ENCODE measurements at places on chromosomes 1 and 21. TPM values are rescaled to one million over a fixed set of nuclear protein-coding genes. Genes with fewer than 3 reads are reported as not detected.

AGT gene
- total RNA-seq = not detected

TMEM269 gene
- 0.49 TPM for total RNA-seq

IL24 gene
- total RNA-seq = not detected

MTARC2 gene
- not detected for total RNA-seq

SPRR4 gene
- not detected for total RNA-seq

RIPPLY3 gene
- total RNA-seq = not detected

PYCR2 gene
- total RNA-seq = 132 TPM

RABGGTB gene
- 133 TPM for total RNA-seq

LY9 gene
- 156 TPM for total RNA-seq

ELF3 gene
- 2.0 TPM for total RNA-seq

BOLA1 gene
- 21.6 TPM for total RNA-seq

PARK7 gene
- 110 TPM for total RNA-seq

CMPK1 gene
- 116 TPM for total RNA-seq

LCE6A gene
- total RNA-seq = not detected

- DNase-seq = no peak
These were observed 153.7 kb downstream of the PDE4B start for GRCh38 chr1:65946376-65946775.

- DNase-seq = no peak
These were observed 283.4 kb downstream of the PRDM2 start for GRCh38 chr1:13983393-13983792.

GRCh38 chr1:43705982-43706597 lies 1.2 kb upstream of the ST3GAL3 start:
- DNase-seq = no peak

DNA sequence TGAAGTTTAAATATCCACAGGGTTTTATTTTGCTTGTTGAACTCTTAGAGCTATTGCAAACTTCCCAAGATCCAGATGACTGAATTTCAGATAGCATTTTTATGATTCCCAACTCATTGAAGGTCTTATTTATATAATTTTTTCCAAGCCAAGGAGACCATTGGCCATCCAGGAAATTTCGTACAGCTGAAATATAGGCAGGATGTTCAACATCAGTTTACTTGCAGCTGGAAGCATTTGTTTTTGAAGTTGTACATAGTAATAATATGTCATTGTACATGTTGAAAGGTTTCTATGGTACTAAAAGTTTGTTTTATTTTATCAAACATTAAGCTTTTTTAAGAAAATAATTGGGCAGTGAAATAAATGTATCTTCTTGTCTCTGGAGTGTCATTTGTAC lies 32.8 kb upstream of the DDR2 start:
- DNase-seq = no peak

- no peak for DNase-seq
These were observed 9.4 kb upstream of the TLR5 start for GRCh38 chr1:223152399-223152798.

DNA sequence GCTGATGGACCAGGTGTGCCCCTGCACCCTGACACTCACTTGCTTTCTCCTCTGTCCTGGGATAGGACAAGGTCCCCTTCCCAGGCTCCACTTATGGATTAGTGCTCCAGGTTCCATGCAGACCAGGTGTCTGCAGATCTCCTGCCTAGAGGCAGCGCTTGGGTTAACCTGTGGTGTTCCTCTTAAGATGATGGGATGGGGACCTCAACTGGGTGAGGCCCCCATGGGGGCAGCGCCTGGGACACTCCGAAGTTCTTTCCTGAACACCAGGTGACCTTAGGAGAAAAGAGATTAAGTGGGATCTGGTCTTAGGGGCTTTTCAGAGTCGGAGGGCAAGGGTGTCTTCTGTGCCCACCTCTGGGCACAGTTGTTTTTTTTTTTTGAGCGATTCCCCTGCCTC lies 21.2 kb downstream of the TNNT2 start:
- no peak for DNase-seq

- DNase-seq = no peak
These were observed 21.5 kb downstream of the VANGL2 start for GRCh38 chr1:160421881-160422280.

- DNase-seq = no peak
These were observed 65.2 kb downstream of the OLFML2B start for GRCh38 chr1:161958425-161958824.

DNA sequence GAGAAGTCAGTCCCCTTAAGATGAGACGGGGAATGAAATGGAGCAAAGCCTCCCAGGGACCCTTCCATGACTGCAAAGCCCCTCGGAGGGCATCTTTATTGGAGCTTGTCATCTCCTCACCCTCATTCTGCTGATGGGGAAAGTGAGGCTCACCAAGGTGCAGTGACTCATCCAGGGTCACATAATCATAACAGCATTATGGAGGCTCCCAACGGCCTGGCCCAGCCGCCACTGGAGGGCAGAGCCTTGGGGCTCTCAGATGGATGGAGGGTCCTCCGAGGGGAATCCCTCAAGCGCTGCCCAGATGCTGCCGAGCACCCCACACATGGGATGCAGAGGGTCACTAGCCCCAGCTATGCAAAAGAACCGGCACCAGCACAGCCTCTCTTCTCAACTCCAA lies 18.9 kb downstream of the IFFO2 start:
- no peak for DNase-seq

DNA sequence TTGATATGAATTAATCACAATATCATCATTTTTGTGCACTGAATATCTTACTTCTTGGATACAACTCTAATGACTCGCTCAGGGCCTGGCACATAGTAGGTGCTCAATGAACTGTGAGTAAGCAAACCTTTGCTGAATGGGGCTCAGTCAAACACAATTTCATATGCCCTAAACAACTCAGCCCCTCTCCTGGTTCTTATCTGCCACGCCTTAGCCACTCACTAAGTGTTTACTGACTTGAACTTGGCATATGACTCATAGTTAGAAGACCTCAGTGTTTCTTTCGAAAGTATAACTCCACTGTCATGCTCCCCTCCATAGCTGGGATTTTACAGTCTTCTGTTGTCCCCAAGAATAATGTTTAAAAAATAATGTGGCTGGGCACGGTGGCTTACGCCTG lies 4.8 kb upstream of the IFNLR1 start:
- no peak for DNase-seq

- no peak for DNase-seq
These were observed 133.6 kb downstream of the EIF4G3 start for GRCh38 chr1:21042929-21043605.

GRCh38 chr1:114723915-114724314 lies 7.3 kb upstream of the NRAS start:
- DNase-seq = no peak

- DNase-seq = no peak
These were observed 26.3 kb downstream of the AGRN start for GRCh38 chr1:1046243-1046642.

DNA sequence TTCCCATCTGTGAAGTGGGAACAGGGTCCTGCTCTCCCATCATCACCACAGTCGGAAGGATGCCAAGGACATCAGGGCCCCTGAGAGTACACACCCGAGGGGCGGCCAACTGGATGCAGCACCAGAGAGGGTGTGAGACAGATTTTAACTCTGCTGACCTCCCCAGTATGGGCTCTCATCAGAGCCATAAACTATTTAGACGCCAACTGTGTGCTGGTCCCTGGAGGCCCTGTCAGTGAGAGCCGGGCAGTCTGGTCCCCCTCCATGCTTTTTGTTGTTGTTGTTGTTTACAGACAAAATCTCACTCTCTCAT lies 1.7 kb downstream of the FGR start:
- no peak for DNase-seq

- DNase-seq = no peak
These were observed 636.7 kb downstream of the PLA2G4A start for GRCh38 chr1:187465441-187465840.

GRCh38 chr1:201396861-201397464 lies 2.2 kb downstream of the LAD1 start:
- no peak for DNase-seq

- no peak for DNase-seq
These were observed 17.3 kb downstream of the ZMYM6 start for GRCh38 chr1:35014486-35014885.

DNA sequence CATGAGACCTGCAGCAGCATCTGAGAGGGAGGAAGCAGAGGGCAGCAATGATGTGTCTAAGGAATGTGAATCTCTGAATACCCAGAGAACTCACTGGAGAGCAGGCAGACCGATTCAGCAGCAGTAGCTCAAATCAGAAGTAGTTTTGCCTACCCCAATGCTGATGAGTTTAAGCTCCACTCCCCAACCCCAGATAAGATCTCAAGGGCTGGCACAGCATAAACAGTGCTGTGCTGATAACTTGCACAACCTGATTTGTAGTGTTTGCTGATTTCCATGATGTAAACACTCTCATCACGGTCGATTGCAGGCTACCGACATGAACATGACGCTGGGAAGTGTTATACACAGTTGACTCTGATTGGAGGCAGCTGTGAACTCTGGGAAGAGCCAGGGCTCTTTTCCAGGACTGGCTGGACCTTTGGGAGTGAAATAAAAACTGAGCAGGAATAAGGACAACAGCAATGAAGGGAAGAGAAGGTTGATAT lies 11.2 kb upstream of the HMGCS2 start:
- DNase-seq = no peak

GRCh38 chr1:207103892-207104373 lies at the start of gene C4BPA:
Gene C4BPA, plus strand, starts transcription at chr1:207104233. Its CDS starts 8,793 bp downstream, at chr1:207113026.
- DNase-seq = no peak

- no peak for DNase-seq
These were observed 391 bp downstream of the IFT25 start for GRCh38 chr1:53945183-53945432.

GRCh38 chr1:204201348-204202040 lies 5.2 kb upstream of the KISS1 start:
- no peak for DNase-seq

- no peak for DNase-seq
These were observed 78.7 kb downstream of the SSBP3 start for GRCh38 chr1:54327386-54328065.

DNA sequence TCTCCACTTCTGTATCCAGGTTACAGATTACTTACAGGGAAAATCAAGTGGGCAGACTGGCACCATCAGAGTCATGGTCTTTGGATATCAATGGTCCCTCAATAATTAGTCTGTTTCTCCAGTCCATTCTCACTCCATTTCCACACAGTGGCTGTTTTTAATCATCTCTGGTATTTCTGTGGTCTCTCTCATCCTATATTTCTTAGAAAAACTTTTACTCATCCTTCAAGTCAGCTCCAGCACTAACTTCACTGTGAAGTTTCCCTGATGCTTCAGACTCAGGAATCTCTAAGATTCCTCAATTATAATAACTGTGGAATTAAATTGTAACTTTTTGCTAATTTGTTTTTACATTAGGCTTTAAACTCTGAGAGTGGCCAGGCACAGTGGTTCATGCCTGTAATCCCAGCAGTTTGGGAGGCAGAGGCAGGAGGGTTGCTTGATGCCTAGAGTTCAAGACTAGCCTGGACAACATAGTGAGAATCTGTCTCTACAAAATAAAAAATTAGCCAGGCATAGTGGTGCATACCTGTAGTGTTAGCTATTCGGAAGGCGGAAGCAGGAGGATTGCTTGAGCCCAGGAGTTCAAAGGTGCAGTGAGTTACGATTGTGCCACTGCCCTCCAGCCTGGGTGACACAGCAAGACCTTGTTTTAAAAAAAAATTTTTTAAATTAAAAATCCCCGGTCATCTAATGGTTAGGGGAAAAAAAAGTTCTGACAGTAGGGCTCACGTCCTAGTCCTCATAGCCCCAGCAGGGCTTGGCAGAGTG lies 10.6 kb downstream of the CD160 start:
- DNase-seq = no peak

DNA sequence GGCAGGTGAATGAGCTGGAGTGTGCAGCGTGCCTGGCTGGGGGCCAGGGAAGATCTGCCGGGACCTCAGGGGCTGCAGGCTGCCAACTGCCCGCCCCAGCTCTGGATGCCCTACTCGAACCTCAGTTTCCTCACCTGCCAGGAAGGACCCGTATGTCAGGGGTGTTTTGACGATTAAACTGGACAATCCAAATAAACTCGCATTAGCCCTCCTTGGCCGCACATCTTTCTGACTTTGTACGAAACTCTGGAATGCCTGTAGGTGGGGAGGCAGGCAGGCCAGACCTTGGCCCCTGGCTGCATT lies 8.3 kb upstream of the ZNF669 start:
- DNase-seq = no peak

DNA sequence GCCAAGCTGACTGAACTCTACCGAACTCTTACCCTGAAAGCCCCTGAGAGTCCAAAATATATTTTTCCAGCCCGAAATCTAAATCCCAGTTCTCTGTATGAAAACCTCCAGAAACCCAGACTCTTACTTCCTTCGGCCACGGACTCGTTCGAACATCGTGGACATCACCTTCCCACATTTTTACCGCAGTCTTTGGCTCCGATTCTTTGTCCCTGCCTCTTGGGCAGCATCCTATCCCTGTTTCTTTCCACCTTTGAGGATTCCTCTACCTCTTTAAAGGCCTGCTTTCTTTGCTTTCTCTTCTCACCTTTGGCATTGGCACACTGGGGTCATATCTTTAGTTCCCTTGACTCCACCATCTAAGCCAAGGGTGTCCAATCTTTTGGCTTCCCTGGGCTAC lies 932 bp upstream of the USP24 start:
- DNase-seq = peak; percentile 35

DNA sequence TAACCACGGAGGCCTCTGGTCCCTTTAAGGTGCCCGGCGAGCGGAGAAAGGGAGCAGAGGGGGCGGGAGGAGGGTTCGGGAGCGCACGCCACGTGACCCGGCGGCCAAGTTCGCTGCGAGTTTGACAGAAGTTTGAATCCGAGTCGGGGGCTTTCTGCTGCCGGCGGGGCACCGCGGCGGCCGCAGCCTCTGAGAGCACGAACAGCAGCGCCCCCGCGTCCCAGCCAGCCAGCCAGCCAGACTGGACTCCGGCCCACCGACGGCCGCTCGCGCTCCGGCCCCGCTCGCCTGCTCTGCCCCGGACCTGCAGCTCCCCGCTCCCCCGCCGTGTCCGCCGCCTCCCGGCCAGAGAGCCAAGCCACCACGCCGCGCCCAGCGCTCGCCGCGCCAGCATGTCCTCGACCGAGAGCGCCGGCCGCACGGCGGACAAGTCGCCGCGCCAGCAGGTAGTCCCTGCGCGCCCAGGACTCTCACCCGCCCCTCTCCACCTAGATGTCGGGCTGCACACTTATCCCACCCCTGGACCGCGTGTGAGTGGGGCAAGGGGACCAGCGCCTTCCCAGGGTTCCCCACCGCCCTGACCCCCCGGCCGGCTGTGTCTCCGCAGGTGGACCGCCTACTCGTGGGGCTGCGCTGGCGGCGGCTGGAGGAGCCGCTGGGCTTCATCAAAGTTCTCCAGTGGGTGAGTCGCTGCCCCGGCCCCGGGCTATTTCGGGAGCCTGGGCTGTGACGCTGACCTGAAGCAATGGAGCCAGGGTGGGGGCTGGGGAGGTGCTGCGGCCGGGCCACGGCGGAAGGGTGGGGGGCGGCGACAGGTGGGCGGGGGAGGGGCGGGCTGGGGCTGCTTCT lies at the start of gene SYPL2:
Gene SYPL2, plus strand, starts transcription at position 95 of the 849 bp plus-strand sequence. Its CDS starts 298 bp downstream, at position 393.
- peak; percentile 21 for DNase-seq
